ENCODE measurements at places on chromosomes 11 and 22. TPM values are rescaled to one million over a fixed set of nuclear protein-coding genes. Genes with fewer than 3 reads are reported as not detected.

POU2AF1 gene
- 0.58 TPM for total RNA-seq

GDPD4 gene
- total RNA-seq = not detected

CACNA1I gene
- 0.41 TPM for total RNA-seq

- no peak overlapping the region for H3K4me3 ChIP-seq
- H3K4me1 ChIP-seq = peaks cover 6% of the 10 kb centered on the region
- DNase-seq = peak; percentile 10
- peaks cover 7% of the 10 kb centered on the region for H3K27me3 ChIP-seq
- H3K36me3 ChIP-seq = peaks cover 2% of the 10 kb centered on the region
- peak overlapping the region; percentile 20 for H3K27ac ChIP-seq
These were observed 6.5 kb downstream of the PIM3 start for GRCh38 chr22:49966774-49967705.

PEX26 gene
- total RNA-seq = 46.1 TPM

C22orf42 gene
- 13.9 TPM for total RNA-seq

DGAT2 gene
- 1.2 TPM for total RNA-seq

GRCh38 chr22:44404341-44405020, 91.7 kb upstream of the SHISAL1 start:
- no peaks in the 10 kb centered on the region for H3K4me1 ChIP-seq
- H3K27ac ChIP-seq = no peak overlapping the region
- H3K27me3 ChIP-seq = peaks cover 19% of the 10 kb centered on the region
- H3K4me3 ChIP-seq = no peak overlapping the region
- H3K36me3 ChIP-seq = no peaks in the 10 kb centered on the region

DNA sequence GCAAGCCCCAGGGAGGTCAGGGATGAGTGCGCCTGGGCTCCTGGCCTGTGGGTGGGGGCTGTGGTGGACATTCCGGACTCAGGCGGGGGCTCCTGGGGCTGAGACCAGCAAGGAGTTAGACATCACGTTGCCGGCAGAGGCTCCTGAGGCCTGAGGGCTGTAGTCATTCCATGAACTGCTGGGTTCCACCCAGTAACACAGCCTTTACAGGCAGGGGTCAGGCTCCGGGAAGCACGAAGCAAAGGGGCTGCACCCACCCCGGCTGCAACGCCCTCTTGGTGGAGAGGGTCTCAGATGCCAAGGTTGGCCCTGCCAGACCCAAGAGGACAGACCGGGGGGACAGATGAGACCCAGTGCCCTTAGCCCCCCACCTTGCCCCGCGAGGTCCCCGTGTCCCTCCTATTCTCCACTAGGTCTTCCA, 9.0 kb downstream of the TNNT3 start:
- H3K27me3 ChIP-seq = peaks cover 29% of the 10 kb centered on the region
- H3K4me1 ChIP-seq = no peaks in the 10 kb centered on the region
- H3K36me3 ChIP-seq = no peaks in the 10 kb centered on the region
- no peak overlapping the region for H3K27ac ChIP-seq
- no peak for DNase-seq

MPZL2 gene
- 22.4 TPM for total RNA-seq

GRCh38 chr11:121538054-121538453, 85.3 kb upstream of the SORL1-AS1 start:
- DNase-seq = no peak
- peaks cover 8% of the 10 kb centered on the region for H3K36me3 ChIP-seq
- no peak overlapping the region for H3K27ac ChIP-seq
- H3K27me3 ChIP-seq = no peaks in the 10 kb centered on the region

FLRT1 gene
- total RNA-seq = 0.24 TPM

IMMP1L gene
- 56.7 TPM for total RNA-seq

- H3K27ac ChIP-seq = peak overlapping the region; percentile 62
- H3K36me3 ChIP-seq = no peaks in the 10 kb centered on the region
These were observed 24.0 kb upstream of the MYH9 start for GRCh38 chr22:36411589-36412258.

GRCh38 chr11:94593030-94593429, 25.9 kb downstream of the PIWIL4 start:
- peaks cover 19% of the 10 kb centered on the region for H3K27me3 ChIP-seq
- no peaks in the 10 kb centered on the region for H3K36me3 ChIP-seq
- DNase-seq = no peak
- H3K27ac ChIP-seq = no peak overlapping the region
- peaks cover 44% of the 10 kb centered on the region for H3K4me1 ChIP-seq

GRCh38 chr11:79013509-79013908, 427.3 kb downstream of the TENM4 start:
- H3K4me1 ChIP-seq = peaks cover 3% of the 10 kb centered on the region
- DNase-seq = no peak
- no peak overlapping the region for H3K27ac ChIP-seq
- no peak overlapping the region for H3K4me3 ChIP-seq
- H3K27me3 ChIP-seq = no peaks in the 10 kb centered on the region

DNA sequence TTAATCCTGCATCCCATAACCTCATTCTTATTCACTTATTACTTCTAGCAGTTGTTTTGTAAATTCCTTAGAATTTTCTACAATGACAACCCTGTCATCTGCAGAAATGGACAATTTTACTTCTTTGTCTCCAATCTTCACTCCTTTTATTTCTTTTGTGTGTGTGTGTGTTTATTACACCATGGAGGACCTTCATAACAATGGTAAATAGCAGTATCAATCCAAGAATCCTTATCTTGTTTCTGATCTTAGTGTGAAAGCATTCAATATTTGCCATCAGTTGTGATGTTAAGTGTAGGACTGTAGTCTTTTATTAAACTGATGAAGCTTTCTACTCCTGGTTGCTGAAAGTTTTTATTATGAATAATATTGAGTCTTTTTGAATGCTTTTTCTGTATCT, 109.1 kb downstream of the MPPED2 start:
- H3K4me1 ChIP-seq = peaks cover 25% of the 10 kb centered on the region
- DNase-seq = no peak
- no peaks in the 10 kb centered on the region for H3K27me3 ChIP-seq
- H3K36me3 ChIP-seq = no peaks in the 10 kb centered on the region
- no peak overlapping the region for H3K27ac ChIP-seq

- H3K36me3 ChIP-seq = peaks cover 1% of the 10 kb centered on the region
- no peak for DNase-seq
- peak overlapping the region; percentile 37 for H3K4me3 ChIP-seq
- H3K4me1 ChIP-seq = peaks cover 44% of the 10 kb centered on the region
These were observed 5.5 kb downstream of the TOLLIP start for GRCh38 chr11:1303973-1304372.

DUSP18 gene
- total RNA-seq = 11.6 TPM

DNA sequence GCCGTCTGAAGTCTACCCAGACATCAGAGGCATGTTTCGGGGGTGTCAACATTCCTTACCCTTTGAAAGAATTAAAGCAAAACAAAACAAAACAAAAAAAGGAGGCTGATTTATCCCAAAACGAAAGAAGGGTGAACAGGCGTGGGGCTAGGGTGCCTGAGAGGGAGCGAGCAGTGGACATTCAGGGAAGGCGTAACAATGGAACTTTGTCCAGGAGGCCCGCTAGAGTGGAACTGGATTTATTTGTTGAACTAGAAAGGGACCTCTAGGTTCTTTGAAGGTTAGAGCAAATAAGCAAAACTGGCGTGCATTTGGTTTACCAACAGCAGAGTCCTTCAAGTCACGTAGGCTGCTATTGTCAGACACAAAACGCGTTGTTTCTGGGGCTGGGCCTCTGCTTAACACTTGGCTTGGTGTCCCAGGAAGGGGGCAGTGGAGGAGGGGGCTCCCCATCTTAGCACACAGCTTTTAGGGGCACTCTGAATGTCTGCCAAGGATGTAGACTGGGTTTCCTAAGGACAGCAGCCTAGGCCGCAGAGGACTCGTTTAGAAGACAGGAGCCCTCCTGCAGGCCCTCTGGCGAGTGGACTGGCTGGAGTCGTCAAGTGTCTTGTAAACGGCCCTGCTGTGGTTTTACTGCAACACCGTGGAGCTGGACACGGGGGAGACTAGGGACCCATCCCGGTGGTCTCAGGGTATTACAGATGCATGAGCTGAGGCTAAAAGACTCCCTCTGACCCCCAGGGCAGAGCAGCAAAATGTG, 203.7 kb upstream of the SORL1-AS1 start:
- H3K4me1 ChIP-seq = peaks cover 26% of the 10 kb centered on the region
- peaks cover 13% of the 10 kb centered on the region for H3K27me3 ChIP-seq
- peaks cover 1% of the 10 kb centered on the region for H3K36me3 ChIP-seq
- no peak overlapping the region for H3K4me3 ChIP-seq
- peak overlapping the region; percentile 93 for H3K27ac ChIP-seq

DNA sequence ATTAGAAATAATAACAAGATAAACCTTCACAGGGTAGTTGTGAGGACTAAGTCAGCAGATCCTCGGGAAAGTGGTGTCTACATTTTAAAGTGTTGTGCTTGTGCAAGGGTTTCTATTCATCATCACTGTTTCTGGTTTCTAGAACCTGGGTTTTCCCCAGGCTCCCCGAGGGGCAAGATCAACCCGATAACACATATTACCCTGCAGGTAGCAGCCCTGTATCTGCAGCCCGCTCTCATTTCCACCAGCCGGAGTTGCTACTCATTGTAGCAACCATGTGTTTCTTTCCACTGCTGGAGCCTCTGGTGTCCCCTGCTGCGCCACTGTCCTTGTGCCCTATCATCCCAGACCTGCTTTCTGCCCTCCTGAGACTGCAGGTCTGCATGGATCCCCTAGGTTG, 67.0 kb downstream of the MIAT start:
- no peak overlapping the region for H3K4me3 ChIP-seq
- no peak overlapping the region for H3K27ac ChIP-seq
- H3K4me1 ChIP-seq = no peaks in the 10 kb centered on the region
- peaks cover 6% of the 10 kb centered on the region for H3K36me3 ChIP-seq
- no peak for DNase-seq
- no peaks in the 10 kb centered on the region for H3K27me3 ChIP-seq

ZBED4 gene
- total RNA-seq = 36.5 TPM

- H3K4me1 ChIP-seq = peaks cover 6% of the 10 kb centered on the region
- H3K36me3 ChIP-seq = no peaks in the 10 kb centered on the region
- no peak overlapping the region for H3K4me3 ChIP-seq
- H3K27ac ChIP-seq = no peak overlapping the region
- H3K27me3 ChIP-seq = no peaks in the 10 kb centered on the region
These were observed 2314.9 kb downstream of the LRRC4C start for GRCh38 chr11:39144351-39145130.

All from progenitor cell of endocrine pancreas (in vitro differentiated cells).